ENCODE measurements at places on chromosomes 3 and 15.
A peak's percentile ranks its signal among the peaks of the same experiment; 100 is the strongest.

DNA sequence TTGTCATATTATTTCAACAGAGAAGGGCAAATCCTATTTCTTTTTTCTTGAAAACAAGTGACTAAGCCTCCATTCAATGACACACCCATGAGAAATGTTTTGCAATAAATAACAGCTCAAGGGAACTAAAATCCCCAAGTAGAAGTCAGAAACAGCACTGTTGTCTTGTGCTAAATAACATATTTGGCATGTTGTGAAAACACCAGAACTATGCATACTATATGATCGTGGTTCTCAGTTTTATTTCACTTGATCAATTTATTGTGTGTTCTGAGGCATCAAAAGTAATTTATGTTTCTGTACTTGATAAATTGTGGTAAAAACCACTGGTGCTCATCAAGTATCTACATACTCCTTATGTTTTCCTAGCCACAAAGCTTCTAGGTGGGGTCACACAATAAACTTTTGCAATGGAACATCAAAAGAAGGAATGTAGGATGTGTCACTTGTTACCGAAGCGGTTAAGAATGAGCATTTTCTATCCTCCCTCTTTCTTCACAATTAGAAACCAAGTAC, 691.7 kb upstream of the CBLB start:
- no peak for DNase-seq

GRCh38 chr3:98733812-98734281, 29.3 kb upstream of the ST3GAL6 start:
- no peak for DNase-seq

- DNase-seq: peak; percentile 94
Observed at GRCh38 chr15:52005748-52006701, 13.0 kb upstream of the MAPK6 start.

DNA sequence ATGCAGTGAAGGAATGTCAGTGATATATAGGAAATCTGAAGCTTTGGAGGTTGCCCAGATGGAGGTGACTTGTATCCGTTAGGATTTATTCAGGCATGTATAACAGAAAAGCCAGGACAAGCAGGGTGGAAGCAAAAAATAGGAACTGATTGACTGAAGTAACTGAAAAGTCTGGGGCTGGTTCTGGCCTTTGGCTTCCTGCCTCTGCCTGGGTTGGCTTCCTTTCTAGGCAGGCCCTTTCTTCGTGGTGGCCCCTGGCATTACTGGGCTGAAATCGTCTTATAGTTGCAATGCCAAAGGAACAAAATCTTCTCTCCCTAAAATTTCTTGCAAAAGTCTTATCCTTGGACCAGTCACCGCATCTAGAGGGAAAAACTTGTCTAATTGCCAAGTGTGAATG, 386.1 kb downstream of the PTPRG start:
- DNase-seq: no peak

- no peak for DNase-seq
Observed at GRCh38 chr3:41317718-41318117, 118.4 kb downstream of the CTNNB1 start.

- DNase-seq: peak; percentile 39
Observed at GRCh38 chr3:179324270-179324754, 1.5 kb downstream of the ZNF639 start.

DNA sequence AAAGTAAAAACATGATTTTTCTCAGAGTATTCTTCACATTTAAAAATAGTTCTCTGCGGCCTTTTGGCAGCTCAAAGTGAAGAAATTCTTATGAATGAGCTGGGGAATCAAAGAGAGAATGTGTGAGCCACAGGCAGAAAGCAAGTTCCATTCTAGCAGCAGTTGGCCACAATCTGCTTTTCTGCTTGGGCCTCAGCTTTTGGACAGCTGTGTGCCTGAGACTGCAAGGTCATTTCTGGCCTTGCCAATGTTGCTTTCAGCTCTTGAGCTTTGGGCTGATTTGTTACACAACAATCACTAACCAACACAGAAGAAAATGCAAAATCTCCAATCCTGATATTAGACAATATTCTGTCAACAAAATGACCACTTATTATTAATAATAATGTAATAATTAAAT, 14.4 kb upstream of the TM4SF4 start:
- no peak for DNase-seq

DNA sequence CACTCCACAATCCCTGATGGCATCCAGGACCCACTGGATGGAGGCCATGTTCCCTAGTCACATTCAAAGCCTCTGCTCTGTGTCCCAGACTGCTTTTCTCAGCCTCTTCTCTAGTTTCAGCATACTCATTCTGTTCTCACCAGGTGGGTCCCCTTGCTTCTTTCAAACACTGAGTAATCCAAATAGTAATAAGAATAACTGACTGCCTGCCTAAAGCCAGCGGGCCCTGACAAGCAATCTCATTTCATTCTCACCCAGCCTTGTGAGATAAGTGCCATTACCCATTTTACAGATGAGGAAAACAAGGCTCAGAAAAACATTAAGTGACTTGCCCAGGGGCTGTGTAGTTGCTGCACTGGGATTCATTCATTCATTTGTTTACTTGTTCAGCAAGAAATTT, 25.4 kb downstream of the MAPKAPK3 start:
- DNase-seq: peak; percentile 55

DNA sequence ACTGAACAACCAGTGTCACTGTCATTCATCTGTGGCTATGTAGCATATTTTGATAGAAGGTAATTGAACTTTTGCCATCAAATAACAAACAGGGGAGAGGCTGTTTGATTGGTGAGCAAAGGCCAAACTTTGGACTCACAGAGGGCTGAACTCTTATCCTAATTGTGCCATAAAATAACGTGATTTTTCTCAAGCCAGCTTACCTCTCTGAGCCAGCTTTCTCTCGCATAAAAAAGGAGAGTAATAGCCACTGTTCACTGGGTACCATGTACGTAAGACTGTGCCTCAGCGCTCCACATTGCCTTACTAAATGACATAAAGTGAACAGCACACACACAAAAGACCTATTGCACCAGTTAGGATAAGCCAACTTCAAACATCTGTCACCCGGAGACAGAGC, 216.9 kb downstream of the LRTM1 start:
- no peak for DNase-seq

GRCh38 chr3:10008588-10009344, 17.5 kb upstream of the FANCD2 start:
- peak; percentile 82 for DNase-seq

GRCh38 chr15:73922186-73923151, 3.8 kb upstream of the LOXL1 start:
- no peak for DNase-seq

DNA sequence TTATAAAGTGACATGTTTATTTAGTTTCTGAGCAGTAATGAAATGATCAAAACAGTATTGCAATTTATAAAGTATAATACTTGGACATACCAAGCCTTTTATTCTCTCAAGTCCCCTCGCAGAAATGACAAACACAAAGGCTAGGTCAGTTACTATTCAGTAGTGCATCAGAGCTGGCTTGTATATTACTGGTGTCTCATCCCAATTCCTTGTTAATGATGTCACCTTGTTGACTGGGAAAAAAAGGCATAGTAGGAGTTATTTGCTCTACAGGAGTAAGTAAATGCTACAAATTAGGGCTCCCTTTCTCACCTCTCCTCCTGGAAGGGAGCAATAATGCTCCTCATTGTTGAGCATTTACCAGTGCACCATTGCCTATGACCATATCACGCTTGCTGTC, 317.6 kb downstream of the CHL1 start:
- DNase-seq: no peak

- no peak for DNase-seq
Observed at GRCh38 chr15:95105229-95105628, 873.9 kb downstream of the MCTP2 start.

GRCh38 chr3:83065851-83066460, 1304.5 kb upstream of the GBE1 start:
- no peak for DNase-seq

DNA sequence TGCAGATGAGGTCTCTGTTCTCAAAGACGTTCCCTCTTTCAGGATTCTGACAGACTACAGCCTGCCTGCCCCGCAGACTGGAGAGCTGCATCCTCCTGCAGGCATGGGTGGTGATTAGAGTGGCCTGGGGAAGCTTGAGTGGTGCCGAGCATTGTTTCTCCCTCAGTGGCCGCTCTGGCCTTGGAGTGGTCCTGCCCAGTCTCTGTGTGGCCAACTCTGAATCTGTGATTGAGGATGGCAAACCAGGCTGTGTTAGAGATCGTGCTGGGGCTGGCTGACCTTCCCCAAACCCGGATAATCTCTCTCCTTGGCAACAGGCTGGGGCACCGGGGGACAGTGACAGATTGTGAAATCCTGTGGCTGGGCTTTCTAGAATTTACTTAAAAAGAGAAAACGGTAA, 11.0 kb upstream of the ADCY5 start:
- no peak for DNase-seq

DNA sequence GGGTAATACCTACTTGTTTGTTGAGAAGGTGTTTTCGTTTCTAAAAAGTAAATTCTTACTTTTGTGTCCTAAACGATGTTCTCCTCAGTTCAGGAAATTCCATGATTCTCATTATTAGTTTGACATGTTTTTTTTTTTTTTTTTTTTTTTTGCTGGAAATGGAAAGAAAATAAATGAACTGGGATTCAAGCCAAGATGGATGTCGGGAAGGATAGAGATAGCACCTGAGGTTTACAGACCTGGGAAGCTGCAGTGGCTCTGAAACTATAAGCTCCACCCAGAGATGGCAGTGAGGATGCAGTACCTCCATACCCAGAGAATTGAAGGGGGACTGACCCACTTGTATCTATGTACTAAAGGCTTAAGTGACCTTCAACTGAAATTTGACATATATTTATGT, 334.6 kb upstream of the TGFBR2 start:
- no peak for DNase-seq

DNA sequence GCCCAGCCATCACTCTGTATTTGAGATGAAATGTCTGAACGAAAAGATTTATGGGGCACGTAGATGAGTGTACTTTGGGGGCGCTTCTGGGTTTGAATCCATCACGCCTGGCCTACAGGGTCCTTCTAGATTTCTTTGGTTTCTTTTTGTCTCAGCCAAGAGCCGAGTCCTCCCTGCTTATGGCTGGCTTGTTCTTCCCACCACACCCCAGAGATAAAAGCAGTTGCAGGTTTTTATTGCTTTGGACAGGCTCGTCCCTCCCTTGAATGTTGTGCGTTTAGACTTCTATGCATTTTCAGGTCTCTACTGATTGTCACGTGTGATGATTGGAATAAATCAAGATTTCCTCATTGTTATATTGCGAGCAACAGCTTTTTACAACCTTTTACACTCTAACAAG, 104.8 kb upstream of the CHRNA7 start:
- no peak for DNase-seq

- DNase-seq: no peak
Observed at GRCh38 chr3:69137005-69137404, 14.6 kb upstream of the LMOD3 start.

- no peak for DNase-seq
Observed at GRCh38 chr3:23004971-23005370, 198.2 kb upstream of the UBE2E2 start.

- DNase-seq: no peak
Observed at GRCh38 chr15:59313641-59314332, 58.9 kb downstream of the MYO1E start.

DNA sequence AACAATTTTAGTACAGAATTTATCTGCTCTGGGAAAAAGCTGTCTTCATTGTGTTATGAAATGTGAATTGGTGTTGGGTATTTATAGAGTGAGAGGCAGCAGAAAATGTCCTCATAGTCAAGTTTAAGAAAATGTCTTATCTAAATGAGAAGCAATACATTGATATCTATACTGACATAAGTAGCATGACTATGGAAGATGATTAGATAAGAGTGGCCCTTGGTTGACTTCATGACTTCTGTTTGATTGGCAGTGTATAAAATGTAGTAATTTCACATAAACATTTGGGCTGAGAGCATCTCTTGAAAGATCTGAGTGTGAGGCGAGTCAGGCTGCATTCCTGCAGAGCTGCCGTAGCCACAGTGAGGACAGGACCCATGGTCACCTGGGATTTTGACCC, 19.4 kb downstream of the MCTP2 start:
- no peak for DNase-seq

GRCh38 chr3:8776406-8776805, 7.0 kb upstream of the OXTR start:
- DNase-seq: no peak

DNA sequence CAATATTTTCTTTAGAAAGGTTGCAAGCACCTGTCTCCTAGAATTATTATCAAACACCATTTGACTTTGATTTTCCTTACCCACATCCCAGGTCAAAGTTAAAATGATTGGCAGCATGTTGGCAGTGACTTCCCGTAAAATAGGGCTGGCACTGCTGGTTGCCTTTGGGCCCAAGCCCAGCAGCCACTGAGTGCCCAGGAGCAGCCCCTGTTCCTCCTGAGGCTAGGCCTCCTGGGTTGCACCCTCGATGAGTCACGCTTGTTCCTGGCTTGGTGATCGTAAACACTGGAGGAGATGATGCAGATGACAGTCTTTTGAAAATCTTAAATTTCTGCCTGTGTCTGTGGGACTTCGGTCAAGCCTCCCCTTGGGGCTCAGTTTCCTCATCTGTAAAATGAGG, 290.0 kb downstream of the TLE3 start:
- DNase-seq: peak; percentile 4

DNA sequence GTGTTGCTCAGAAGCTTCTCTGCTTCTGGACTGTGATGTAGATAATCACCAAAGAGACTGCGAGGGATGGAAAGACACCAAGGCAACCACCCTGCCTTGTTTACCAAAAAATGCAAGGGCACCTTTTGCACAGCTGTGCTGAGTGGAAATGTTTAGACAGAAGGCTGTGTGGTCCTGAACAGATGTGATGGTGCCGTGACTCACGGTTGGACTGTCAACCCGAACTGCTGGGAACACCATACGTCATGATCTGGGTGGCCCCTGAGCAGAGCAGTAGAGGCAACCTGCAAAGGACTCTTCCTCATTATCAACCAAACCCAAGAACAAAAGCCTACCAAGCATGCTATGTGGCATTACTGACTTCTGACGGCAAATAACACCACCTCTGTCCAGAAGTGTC, 61.3 kb upstream of the LPP start:
- peak; percentile 15 for DNase-seq

DNA sequence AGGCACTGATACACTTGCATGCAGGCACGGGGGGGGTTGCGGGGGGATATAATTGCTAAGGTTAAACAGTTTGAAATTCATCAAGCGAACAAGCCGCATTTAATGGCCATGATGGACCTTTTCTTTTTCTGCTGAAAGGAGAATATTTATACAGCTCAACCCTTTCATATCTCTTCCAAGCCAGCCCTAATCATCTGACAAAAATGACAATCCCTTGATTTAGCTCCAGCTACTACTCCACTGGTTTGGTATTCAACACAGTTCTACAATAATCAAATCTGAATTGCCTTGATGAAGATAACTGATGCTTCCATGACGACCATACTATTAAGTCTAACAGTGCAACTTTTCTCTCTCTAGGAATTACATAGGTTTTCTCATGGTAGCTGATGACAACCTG, 374.9 kb downstream of the PLCL2 start:
- DNase-seq: no peak

DNA sequence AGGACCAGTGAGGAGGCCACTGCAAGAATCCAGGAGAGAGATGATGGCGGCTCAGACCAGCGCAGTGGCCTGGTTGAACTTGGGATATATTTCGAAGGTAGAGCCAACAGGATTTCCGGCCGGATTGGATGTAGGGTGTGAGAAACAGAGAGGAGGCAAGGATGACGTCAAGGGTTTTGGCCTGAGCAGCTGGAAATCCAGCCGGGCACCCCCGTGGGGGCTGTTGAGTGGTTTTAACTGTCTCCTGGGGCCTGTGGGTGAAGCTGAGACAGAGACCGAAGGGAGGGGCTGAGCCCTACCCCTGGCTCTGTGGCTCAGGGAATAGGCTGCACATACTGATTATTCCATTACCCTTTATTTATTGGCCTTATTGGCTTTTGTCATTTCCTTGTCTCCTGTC, 45.7 kb downstream of the EXOG start:
- no peak for DNase-seq

Data from activated CD4-positive, alpha-beta T cell treated with anti-CD3 and anti-CD28 coated beads, Interleukin-10, Interleukin-2, amounts not matched to agents 100 ng/mL and 50 ng/mL, durations not matched to agents 16 hours and 8 hours (primary cell).